ENCODE measurements at places on chromosomes 3 and 15. TPM values are rescaled to one million over a fixed set of nuclear protein-coding genes. Genes with fewer than 3 reads are reported as not detected.

Gene OIP5
- 0.38 TPM for total RNA-seq

- no peak for DNase-seq
Observed at GRCh38 chr15:25863111-25863967, at the start of gene ATP10A. TSS of gene ATP10A (minus strand) at chr15:25863327. CDS start at chr15:25863096, 231 bp downstream.

Gene SCN11A
- not detected for total RNA-seq

DNA sequence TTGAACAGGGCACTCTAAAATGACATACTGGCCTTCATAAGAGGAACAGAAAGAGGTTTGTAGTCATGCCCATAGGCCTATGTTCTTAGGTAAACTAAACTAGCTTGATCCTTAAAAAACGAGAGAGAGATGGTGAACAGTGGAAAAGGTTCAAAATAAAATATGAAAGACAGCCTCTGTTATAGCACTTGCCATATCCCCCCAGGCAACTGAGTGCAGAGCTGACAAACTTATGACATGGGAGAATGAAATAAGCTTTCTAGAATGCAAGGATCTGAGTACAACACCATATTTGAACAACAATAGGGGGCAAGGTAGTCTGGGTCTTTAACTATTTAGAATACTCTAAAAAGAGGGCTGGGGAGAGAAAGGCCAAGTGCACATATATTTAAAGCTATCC lies 700.6 kb upstream of the CFAP20DC start:
- no peak for DNase-seq
